Activated CD8-positive, alpha-beta memory T cell treated with anti-CD3 and anti-CD28 coated beads for 48 hours (primary cell): ENCODE measurements at places on chromosomes 12 and 14.

GRCh38 chr14:49992901-49993339, 100.0 kb downstream of the ARF6 start:
- no peak for DNase-seq

GRCh38 chr12:45839917-45840316, 110.4 kb downstream of the ARID2 start:
- no peak for DNase-seq

DNA sequence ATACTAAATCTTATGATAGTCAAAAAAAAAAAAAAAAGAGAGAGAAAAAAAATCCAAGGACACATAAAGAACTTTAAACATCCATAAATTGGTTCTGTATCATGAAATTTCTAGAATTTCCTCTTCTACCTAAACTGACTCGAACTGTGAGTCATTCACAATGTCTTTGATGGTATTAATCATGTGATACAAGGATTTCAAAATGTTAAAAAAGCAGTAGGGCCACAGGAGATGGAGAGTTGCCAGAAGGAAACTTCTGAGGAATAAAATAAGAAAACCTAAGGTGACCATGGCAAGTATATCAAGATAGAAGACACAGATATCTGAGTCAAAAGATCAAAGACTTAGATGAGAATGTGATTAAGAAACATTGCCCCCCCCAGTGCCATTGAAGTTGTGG, 1320.9 kb upstream of the FLRT2 start:
- no peak for DNase-seq

DNA sequence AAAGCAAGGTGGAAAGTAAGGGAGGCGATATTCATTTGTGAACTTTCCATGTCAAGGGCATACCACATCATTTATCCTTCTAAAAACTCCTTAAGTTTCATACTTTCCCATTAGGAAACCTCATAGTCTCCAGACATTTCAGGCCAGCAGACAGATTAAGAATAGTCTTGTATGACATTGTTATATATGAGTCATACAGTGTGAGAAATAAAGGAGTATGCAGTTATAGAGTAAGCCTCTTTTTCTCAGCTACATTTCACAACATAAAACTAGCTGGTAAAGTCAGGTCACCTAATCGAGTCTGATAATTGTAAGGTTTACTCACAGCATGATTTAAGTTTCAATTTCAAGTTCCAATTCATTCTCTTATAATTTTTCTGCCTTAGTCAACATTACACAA, 164.3 kb downstream of the GRIP1 start:
- DNase-seq, result no peak

DNA sequence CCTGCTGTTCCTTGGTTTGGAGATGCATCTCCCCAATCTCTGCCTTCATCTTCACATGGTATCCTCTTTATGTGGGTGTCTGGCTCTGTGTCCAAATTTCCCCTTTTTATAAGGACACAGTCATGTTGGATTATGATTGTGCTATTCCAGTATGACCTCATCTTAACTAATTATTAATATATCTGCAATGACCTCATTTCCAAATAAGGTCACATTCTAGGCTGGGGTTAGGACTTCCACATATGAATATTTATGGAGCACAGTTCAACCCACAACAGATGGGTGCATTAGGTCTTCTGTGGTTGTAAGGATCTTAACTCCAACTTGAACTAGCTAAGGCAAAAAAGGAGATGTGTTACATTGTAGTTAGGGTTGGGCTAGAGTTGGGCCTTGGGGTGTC, 69.4 kb downstream of the ADCK1 start:
- no peak for DNase-seq

GRCh38 chr14:63179383-63179782, 24.9 kb upstream of the RHOJ start:
- DNase-seq, result no peak

DNA sequence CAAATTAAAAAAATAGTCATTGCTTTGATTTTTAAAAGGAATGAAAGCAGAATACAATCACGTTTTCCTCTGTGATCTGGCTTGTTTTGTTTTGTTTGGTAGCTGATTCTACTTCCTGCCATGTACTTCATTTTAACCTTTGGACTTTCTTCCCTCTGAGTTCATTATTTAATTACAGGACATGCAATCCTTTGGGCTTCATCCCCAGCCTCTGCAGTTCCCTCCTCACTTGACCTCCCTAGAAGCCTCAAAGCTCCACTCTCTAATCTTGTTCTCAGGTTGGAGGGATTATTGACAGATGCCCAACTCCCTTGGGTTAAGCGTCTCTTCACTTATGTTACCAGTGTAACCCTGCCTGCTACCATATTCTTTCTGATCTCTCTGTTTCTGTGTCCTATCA, 967.9 kb upstream of the SEL1L start:
- no peak for DNase-seq

DNA sequence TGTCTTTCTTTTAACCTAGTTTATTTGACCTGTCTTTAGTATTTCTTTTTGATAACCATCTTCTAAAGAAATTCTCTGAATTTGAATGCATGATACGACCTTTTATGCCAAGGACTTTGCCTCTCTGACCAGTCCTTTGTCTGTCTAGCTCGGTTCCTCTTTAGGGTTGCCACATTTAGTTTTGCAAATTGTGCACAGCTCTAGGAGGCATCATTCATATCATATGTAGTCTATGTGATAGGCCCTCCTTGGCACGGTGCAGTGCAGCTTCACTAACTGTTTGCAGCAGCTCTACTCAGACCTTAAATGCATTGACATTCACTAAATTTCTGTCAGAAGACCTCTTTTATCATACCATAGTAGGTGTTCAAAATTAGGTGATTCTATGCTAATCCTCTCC, 75.6 kb downstream of the USP15 start:
- no peak for DNase-seq

DNA sequence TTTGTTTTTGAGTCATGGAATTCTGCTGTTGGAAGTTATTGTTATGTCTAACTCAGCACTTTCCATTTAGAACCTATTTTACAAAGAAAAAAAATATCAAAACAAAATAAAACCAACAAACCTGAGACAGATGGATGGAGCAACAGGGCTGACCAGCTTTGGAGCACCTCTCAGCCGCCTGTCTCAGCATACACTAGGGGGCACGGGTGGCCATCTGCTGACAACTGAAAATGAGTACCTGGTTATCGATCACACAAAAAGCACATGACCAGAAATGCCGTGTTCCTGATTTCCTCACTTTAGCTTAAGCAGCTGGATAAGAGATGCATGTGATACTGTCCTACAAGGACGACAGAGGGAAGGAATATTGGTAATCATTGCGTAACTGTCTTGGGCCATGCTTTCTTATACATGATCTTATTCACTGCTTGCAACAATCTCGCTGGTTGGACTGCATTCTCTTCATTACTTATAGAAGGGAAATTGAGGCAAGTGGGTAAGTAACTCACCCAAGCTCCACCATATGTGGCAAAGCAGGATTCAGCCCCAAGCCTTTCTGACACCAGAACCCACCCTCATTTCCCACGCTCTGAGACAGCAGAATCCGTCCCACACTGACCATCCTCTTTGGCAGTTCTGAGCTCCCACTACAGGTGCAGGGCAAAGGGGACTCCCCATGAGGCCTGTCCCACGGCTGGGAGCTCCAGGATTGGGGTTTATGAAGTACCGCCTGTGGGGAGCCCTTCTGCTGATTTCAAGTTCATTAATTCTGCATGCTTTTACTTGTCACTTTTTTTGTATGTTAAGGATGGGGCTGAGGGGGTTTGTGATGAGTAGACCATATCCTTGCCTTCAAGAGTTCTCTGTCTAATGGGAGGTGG, 43.5 kb downstream of the C14orf132 start:
- DNase-seq, result no peak

DNA sequence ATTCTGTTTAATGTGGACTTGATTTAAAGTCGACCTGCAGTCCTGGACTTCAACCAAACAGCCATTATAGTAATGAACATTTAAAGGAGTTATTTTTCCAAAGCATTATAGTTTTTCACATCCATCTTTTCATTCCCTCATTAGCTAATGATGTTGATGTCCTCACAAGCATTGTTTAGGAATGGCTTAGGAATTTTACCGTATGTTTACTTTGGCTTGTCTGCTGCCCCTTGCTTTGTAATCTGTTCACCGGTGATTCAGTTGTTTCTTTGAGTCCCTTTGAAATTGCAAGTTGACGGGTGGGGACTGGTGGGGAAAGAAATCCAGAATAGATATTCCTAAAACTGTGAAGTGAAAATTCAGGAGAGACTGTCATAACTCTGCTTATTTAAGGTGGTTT, 25.4 kb downstream of the PRKCH start:
- DNase-seq, result no peak

DNA sequence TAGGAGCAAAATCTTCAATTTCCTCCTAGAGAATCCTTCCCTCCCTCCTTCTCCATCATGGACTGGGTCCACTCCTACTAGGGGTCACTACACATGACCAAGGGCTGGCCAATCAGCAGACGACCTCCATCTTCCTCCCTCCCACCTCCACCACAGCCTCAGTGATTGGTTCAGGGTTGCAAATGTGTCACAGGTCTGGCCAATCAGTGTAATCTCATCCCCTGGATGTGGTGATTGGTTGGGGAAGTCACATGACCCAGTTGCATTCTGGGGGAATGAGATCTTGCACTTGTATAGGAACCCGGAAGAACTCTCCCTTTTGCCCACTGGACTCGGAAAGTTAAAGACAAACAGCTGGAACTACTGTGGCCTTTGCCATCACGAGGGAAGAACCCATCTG, 169.2 kb downstream of the PIWIL1 start:
- DNase-seq, result no peak

DNA sequence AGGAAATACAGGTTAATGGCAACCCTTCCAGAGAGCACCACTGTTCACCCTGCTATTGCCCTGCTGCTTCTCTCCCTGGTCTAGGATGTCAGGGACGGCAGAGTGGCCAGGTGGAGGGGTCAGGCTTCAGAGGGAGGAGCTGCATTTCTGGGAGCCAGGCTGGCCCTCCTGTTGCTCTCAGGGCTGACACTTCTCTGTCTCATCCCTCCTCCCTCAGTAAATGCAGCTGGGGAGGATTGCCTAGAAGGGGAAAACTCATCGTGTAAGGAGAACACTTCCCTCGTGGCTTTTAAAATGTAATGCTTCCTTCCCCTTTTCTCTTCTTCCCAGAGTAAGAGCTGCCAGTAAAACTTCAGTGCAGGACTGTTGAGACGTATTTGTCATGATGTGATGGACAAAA, 20.8 kb downstream of the SUSD6 start:
- no peak for DNase-seq

DNA sequence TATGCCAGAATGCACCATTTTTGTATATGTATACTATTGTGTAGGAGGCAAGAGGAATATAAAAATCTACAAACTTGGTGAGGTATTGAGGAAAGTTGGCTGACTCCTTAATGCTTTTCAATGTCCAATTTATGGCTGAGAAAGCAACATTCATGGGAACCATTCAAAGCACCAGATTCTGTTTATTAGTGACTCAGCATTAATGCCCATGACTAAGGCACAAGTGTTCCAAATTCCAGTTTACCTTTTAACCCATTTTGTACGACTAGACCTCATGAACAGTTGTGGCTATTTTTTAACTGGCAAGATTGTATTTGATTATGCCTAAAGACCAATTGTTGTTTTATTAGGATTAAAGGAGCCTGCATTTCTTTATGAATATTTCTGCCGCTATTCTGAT, 375.4 kb upstream of the ATP2B1 start:
- no peak for DNase-seq

- no peak for DNase-seq
Measured at GRCh38 chr12:108033090-108033489, 96.0 kb upstream of the WSCD2 start.

DNA sequence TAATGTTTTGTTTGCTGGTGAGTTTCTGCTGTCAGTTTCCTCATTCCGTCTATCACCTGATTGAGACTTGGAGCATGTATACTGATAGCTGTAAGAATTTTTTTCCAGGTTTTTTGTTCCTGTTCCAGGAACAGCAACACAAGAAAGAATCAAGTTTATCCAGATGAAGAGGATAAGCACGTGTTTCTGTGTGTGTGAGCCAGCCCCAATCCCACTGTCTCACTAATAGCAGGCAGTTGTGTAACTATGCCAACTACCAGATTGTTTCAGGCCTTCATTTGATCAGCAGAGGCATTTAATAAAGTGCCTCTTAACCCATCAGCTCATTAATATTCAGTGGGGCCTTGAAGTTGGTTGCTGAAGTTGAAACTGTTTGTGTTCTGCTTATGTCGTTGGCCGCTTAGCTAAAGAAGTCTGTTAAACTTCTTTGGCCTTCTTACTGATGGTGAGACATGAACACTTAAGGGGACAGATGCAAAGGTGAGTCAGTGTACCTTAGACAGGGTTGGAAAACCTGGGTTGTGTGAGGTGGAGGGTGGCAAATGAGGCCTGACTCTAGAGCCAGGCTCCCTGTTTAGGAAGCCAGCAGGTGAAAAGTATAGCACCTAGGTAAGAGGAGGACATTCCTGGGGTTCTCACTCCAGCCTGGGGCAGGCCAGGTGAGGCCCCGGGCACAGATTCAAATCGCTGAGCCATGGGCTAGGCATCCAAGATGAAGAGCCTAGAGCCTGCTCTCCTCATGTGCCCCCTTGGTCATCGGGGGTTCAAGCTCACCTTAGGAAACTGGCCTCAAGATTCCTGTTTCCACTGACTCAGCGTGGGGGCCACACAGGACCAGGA, 3.7 kb downstream of the ANKRD13A start:
- no peak for DNase-seq

DNA sequence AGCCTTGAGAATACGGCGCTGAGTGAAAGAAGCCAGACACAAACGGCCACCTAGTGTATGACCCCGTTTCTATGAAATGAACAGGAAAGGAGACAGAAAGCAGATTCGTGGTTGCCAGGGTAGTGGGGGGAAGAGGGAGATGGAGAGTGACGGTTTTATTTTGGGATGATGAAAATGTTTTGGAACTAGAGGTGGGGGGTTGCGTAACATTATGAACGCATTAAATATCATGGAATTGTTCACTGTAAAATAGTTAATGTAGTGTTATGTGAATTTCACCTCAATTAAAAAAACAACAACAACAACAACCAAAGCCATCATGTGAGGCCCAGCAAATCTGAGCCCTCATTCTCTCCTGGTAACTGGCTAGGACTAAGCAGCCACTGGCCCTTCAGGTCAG, 3.3 kb upstream of the PIWIL1 start:
- no peak for DNase-seq

GRCh38 chr14:73800970-73801515, 50.6 kb upstream of the PTGR2 start:
- DNase-seq, result no peak

DNA sequence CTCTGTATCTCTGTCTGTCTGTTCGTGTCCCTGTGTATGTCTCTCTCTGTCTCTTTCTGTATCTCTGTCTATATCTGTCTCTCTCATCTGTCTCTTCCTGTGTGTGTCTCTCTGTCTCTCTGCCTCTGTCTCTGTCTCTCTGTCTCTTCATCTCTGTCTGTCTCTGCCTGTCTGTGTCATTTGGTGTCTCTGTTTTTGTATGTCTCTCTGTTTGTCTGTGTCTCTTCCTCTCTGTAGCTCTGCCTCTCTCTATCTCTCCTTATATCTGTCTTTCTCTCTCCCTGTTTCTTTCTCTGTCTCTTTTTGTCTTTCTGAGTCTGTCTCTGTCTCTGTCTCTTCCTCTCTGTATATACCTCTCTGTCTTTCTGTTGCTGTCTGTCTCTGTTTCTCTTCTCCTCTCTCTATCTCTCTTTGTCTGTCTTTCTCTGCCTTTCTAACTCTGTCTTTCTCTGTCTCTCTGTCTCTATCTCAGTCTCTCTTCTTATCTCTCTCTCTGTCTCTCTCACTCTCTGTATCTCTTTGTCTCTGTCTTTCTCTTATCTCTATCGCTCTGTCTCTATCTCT, 50.2 kb downstream of the TMEM121 start:
- DNase-seq, result no peak
